ENCODE measurements at places on chromosomes 13 and 19.
A peak's percentile ranks its signal among the peaks of the same experiment; 100 is the strongest.

- no peak for DNase-seq
Measured at GRCh38 chr13:44879452-44880058, 109.7 kb downstream of the NUFIP1 start.

- no peak for DNase-seq
Measured at GRCh38 chr19:1956868-1957492, 16.0 kb downstream of the CSNK1G2 start.

DNA sequence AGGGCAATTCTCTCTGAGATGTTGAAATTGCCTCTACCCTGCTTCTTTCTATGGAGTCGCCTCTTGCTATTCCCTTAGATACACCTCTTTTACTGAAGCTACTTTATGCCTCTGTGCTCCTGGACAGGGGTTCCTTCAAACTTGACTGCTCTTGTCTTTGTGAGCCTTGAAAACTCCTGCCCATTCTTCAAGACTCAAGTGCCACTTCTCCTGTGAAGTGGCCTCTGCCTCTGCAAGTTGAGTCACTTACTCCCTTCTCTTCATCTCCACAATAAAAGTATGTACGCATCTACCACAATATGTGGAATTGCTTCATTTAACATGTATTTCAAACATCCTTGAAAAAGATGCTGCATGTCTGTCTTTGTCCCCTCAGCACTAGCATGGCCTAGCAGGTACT is 66.0 kb upstream of the TPP2 start:
- DNase-seq = no peak

GRCh38 chr19:56681702-56682101 is 10.1 kb upstream of the ZNF835 start:
- DNase-seq = no peak

GRCh38 chr13:20901668-20902437 is 693 bp downstream of the XPO4 start:
- no peak for DNase-seq

DNA sequence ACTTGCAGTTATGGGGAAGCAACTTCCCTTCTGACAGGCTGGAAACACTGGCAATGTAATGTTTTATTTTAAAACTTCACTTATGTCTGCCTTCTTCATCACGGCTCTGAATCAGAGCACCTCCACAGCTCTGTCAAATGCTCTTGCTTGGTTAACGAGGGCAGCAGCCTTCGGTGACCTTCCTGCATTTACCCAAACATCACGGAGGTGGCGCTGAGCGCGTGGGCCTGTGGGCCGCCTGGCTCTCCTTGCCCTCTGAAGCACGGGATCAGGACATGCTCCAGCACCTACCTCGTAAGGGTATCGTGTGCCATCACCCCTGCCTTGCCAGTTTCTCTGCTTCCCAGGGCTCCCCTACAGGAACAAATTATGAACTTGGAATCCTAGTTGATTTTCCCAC is 310.0 kb downstream of the TEX29 start:
- peak; percentile 79 for DNase-seq

DNA sequence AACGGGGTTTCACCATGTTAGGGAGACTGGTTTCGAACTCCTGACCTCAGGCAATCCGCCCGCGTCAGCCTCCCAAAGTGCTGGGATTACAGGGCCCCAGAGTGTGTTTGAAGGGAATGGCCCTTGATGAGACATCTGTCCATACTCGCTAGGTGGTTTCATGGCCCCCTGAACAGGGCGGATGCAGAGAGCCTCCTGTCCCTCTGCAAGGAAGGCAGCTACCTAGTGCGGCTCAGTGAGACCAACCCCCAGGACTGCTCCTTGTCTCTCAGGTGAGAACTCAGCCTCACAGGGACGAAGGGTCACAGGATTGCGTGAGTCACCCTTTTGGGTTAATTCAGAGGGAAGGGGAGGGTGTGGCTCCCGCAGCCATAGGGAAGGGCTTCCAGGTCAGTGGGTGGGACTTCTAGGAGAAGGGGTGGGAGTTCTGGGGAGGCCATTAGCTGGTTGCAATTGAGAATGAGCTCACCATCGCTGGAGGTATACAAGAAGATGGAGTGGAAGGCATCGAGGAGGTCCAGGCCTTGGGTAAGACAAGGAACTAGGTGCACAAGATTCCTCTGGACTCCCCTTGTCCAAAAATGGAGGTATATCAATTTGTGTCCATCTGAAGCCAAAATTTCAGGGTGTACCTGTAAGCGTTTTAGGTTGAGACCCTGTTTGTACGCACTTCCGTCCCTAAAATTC is 9.2 kb downstream of the SHD start:
- no peak for DNase-seq

GRCh38 chr13:79281339-79281747 is 124.7 kb downstream of the RBM26 start:
- DNase-seq = no peak

All from vagina (tissue), 2 donors.